NCI-H2081 (cell line): ENCODE measurements at places on chromosomes 5 and 9.

- no peak for DNase-seq
Observed at GRCh38 chr9:112355427-112355897, 22.0 kb upstream of the PTBP3 start.

DNA sequence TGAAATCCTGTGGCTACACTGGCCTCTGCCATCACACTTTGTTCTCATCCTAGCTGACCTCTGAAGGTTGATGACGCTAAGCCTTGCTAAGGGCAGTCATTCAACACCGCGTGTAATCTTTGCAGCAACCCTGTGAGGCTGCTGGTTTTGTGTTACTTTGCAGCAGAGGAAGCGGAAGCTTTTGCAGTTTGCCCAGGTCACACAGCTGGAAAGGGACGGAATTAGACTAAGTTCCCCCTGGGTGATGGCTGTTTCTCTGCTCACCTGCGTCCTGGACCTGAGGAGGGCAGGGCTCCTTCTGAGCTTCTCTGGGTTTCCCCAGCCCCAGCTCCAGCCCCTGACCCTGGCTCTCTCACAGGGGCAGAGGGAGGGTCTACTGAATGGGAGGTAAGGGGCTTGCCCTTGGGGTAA is 7.3 kb upstream of the SLC25A51 start:
- DNase-seq, result no peak

- no peak for DNase-seq
Observed at GRCh38 chr5:172085738-172086137, 79.3 kb upstream of the FBXW11 start.

DNA sequence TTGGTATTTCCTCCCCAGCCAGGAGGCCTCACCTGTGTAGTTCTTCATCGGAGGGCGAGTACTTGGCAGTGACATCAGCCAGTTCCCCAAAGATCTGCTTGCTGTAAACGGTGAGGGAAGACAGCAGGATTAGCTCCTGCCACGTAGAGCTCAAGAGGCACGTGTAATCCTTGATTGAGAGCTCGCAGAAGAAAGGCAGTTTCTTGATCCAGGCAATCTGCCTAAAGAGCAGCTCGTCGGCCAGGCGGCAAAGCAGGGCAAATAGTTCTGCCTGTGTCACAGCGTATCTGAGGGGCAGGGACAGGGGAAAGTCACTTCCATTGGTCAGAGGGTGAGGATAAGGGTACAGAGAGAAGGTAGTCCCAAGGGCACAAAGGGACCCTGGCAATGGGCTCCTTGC is 28.6 kb upstream of the NR5A1 start:
- no peak for DNase-seq

DNA sequence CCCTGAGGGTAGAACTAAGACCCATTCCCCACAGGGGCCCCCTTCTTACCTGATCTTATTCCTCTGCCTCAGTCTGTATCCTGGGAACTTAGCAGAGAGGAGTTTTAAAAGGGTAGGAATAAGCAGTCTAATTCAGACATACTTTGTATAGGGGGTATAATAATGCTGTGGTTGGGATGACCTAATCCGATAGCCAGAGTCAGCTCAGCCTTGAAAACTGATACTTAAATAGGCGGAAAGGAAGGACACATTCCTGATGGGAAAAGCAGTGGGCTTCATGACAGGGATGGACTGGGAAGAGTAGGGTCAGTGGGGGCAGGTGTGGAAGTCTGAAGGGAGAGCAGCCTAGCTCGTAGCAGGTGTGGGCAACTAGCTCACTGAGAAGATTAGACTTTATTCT is 52.2 kb upstream of the TESK1 start:
- DNase-seq, result no peak

DNA sequence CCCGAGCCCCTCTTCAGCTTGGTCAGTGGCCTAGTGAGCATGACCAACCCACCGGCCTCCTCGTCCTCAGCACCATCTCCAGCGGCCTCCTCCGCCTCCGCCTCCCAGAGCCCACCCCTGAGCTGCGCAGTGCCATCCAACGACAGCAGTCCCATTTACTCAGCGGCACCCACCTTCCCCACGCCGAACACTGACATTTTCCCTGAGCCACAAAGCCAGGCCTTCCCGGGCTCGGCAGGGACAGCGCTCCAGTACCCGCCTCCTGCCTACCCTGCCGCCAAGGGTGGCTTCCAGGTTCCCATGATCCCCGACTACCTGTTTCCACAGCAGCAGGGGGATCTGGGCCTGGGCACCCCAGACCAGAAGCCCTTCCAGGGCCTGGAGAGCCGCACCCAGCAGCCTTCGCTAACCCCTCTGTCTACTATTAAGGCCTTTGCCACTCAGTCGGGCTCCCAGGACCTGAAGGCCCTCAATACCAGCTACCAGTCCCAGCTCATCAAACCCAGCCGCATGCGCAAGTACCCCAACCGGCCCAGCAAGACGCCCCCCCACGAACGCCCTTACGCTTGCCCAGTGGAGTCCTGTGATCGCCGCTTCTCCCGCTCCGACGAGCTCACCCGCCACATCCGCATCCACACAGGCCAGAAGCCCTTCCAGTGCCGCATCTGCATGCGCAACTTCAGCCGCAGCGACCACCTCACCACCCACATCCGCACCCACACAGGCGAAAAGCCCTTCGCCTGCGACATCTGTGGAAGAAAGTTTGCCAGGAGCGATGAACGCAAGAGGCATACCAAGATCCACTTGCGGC is 1.8 kb downstream of the EGR1 start:
- no peak for DNase-seq

DNA sequence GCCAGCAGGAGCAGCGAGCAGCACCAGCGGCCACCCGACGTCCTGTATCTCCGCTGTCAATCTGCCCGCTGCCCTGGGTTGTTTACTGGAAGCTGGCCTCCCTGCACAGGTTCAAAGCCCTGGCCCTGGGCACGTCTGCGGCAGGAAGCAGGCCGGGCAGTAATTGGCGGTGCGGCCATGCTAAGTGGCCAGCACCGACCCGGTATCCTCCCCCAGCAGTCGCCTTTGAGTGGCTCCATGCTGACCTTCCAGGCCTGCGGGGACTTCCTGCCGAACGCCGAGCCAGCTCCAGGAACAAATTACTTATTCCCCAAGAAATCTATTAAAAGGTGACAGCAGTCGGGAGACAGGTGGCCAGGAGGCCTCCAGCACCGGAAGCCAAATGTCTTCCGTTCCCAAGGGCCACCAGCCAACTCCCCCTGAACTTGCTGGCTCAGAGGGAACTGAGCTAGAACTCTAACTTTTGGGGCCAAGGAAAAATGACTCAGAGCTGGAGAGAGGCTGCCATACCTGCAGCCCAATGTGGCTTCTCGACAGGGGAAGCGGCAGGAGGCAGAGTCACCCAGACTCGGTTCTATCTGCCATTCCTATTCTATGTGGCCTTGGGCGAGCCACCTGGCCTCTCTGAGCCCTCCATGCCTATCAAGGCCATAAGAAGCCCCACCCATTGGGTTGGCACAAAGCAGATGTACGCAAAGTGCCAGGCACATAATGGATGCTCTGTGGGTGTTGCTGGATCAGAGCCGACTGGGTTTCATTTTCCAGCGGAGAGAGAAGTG is 13.7 kb upstream of the PSMB7 start:
- peak; percentile 90 for DNase-seq

GRCh38 chr5:63916786-63917185 is 45.5 kb downstream of the HTR1A start:
- DNase-seq, result no peak

- DNase-seq, result no peak
Observed at GRCh38 chr9:108780942-108781734, 74.6 kb downstream of the ACTL7B start.

DNA sequence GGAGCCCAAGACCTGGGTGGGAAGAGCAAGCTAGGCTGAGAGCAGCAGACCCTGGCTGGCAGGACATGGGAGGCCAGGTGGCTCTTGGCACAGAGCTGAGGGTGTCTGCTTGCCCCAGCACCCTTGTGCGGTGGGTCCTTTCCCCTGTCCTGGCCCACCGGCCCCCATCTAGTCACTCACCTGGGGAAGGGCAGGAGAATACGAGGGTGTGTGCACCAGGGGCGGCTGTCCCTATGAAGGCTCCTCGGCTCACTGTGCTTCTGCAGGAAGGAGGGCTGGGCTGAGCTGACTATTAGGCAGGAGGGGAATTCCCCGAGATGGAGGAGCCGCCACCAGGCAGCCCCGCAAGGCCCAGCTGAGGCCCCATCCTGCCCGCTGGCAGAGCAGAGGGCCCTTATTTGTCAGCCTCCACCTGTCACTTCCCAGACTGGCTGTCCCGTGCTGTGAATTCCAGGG is 6.1 kb upstream of the TNIP1 start:
- no peak for DNase-seq

- no peak for DNase-seq
Observed at GRCh38 chr5:37859805-37860204, 20.0 kb upstream of the GDNF start.

DNA sequence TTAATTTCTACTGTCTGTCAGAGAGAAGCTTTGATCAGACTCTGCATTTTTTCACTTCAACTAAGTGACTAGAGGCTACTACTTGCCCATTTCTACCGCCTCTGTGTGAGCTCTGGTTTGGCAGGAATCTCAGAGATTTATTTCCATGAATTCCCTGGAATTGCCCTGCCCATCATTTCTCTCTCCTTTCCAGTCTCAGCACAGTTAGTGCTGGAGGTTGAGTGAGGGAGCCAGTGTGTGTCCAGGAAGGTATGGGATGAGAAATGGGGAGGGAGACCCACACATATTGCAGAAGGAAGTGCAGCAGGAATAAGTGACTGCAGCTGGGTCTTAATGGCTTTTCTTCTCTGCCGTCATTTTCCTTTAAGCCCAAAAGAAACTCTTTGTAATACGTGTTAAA is 443.1 kb upstream of the ZNF462 start:
- DNase-seq, result no peak

- no peak for DNase-seq
Observed at GRCh38 chr9:114392749-114393112, 4.9 kb upstream of the AKNA start.

DNA sequence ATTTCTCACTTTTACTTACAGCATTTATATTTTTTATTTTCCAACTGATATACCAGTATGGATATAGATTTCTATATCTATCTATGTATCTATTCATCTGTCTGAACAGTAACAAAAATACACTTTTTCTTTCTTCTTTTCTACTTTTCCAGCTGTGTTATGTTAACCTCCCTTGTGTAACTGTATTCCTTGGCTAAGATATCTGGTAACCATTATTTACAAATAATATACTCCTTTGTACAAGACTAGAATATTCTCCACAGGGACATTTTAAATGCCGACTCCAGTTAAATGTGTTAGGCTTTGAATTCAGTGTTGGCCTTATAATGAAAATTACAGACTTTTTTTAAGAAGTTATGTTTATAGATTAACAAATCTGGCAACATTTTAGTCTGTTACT is 168.7 kb downstream of the XRCC4 start:
- DNase-seq, result no peak

- DNase-seq, result no peak
Observed at GRCh38 chr5:17897776-17898175, 263.5 kb downstream of the TAF11L14 start.

GRCh38 chr5:84215521-84215920 is 169.2 kb downstream of the EDIL3 start:
- no peak for DNase-seq

- DNase-seq, result no peak
Observed at GRCh38 chr5:90740244-90740799, 181.7 kb downstream of the ADGRV1 start.

DNA sequence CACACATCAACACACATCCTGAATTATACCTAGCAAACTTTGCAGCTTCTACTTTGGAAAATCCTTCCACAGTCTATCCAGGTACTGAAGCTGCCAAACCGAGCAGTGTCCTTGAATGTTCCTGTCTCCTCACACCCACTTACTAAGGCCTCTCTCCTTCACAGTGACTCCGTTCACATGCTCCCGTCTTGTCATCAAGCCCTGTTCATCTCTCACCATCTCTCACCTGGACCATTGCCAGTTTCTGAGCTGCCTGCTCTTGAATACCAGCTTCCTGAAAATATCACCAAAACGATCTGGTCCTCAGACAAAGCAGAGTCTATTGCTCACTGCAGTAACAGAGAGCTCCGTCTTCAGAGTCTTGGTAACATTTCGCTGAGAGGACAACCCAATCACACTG is 57.4 kb downstream of the GCNT1 start:
- DNase-seq, result peak; percentile 8

GRCh38 chr9:132185073-132186009 is 23.5 kb downstream of the NTNG2 start:
- DNase-seq, result no peak

- DNase-seq, result no peak
Observed at GRCh38 chr5:31021181-31021624, 172.3 kb upstream of the CDH6 start.

GRCh38 chr9:84744195-84744594 is 74.7 kb downstream of the NTRK2 start:
- no peak for DNase-seq

- DNase-seq, result no peak
Observed at GRCh38 chr5:171520300-171521174, 101.1 kb downstream of the FGF18 start.

DNA sequence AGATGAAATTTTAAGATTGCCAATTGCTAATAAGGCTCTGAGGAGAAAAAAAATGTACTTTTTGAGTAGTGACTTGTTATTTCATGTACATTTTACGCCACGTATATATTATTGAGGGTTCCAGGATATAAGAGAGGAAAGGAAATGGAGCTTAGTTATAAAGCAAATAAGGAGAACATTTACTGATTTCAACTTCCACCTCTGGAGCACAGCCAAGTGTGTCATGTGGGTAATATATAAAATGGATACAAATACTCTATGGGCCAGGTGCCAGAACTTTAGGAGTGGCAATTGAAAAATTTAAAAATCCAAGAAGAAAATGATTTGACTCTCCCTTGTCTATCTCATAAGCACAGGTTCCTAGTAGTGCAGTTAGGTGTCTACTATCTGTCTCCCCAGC is 45.0 kb upstream of the VLDLR start:
- DNase-seq, result peak; percentile 87

DNA sequence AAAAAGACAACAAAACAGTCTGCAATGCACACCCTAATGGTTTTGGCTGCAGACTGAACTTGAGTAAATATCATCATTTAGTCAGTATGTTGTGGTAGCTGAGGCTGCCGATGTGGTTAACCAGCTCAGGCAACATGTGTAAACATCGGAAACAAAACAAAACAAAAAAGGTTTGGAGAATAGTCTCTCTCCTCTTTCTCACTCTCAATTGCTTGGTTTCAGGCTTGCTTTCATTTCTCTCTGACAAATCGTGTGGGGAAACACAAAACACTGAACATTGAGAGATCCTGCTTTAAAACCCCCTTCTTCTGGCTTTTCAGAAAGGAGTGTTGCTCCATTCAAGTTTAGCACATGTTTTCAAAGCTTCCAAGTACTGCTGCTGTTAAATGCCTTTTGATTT is 453.3 kb downstream of the BNC2 start:
- DNase-seq, result peak; percentile 64

DNA sequence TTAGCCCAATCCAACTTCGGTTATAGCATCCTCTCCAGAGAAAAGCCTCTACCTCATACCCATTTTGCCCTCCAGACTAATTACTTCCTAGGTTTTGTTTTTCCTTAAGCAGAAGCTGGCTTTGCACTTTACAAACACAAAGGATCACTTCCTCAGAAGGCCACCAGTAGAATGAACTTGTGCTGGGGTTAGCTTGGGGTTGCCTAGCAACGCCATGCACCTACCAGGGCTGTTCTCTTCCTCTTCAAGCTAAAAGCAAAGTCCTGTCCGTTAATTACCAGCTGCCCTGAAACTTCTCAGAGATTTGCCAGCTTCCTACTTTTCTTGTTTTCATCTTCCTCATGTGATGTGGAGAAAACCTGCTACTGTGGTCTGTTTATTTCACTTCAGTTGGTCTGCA is 132.0 kb upstream of the WWC1 start:
- peak; percentile 73 for DNase-seq

GRCh38 chr5:88685591-88686541 is 197.1 kb downstream of the MEF2C start:
- DNase-seq, result no peak
